ENCODE measurements at places on chromosomes 4 and X.

DNA sequence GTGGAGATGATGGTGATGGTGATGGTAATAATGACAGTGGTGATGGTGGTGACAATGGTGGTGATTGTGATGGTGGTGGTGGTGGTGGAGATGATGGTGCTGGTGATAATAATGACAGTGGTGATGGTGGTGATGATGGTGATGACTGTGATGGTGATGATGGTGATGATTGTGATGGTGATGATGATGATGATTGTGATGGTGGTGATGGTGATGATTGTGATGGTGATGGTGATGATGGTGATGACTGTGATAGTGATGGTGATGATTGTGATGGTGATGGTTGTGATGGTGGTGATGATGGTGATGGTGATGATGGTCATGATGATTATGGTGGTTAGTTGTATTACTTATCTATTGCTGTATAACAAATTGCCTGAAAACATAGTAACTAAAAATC is 108.9 kb upstream of the NKX1-1 start:
- DNase-seq, result no peak

DNA sequence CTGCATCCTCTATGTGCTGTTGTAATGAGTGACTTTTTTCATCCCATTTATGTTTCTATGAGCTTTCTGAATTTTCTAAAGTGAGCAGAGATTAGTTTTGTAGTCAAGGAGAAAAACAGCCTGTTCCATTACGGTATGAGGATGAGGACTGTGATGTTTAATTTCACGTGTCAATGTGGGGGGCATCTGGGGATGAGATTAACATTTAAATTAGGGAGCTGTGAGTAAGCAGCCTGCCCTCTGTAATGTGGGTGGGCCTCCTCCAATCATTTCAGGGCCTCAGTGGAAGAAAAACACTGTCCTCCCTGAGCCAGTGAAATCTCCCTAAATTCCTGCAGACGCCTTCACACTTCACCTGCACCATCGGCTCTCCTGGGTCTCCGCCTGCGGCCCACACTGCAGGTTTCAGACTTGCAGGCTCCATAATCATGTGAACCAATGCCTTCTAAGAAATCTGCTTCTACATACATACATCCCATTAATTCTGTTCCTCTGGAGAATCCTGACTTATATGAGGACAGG is 121.7 kb downstream of the AFAP1 start:
- no peak for DNase-seq

- DNase-seq, result peak; percentile 26
These were observed 132.2 kb downstream of the STIM2 start for GRCh38 chr4:26992657-26993361.

DNA sequence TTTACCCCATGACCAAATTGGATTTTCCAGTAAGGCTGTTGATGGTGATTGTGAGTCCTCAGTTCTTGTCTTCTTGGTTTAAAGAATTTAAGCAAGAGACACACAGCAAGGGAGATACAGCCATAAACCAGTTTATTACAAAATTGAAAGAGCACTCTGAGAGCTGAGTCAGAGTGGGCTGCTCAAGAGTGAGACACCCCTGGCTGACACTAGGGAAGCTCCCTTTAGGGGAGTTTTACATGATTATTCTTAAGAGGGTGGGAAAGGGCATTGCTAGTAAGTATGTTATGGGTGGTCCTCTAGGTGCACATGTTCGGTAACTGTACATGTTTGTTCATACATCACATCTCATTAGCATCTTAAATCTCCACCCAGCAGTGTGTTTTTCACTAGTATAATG is 18.8 kb upstream of the ZNF81 start:
- DNase-seq, result no peak

GRCh38 chr4:25098964-25099891 is 61.0 kb downstream of the SEPSECS start:
- no peak for DNase-seq

GRCh38 chr4:2141022-2141761 is 82.1 kb downstream of the NAT8L start:
- no peak for DNase-seq

DNA sequence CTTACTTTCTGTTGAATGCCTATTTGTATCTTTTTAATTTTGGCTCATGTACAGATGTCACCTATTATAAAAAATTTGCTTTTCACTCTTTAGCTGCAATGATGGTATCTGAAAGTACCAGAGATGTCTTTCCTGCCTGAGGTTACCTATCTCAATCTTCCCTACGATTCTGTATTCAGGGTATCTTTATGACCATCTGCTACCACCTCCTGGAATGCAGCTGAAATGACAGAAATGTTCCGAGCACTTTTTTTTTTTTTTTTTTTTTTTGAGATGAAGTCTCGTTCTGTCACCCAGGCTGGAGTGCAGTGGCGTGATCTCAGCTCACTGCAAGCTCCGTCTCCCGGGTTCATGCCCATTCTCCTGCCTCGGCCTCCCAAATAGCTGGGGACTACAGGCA is 136.4 kb downstream of the REPS2 start:
- no peak for DNase-seq

DNA sequence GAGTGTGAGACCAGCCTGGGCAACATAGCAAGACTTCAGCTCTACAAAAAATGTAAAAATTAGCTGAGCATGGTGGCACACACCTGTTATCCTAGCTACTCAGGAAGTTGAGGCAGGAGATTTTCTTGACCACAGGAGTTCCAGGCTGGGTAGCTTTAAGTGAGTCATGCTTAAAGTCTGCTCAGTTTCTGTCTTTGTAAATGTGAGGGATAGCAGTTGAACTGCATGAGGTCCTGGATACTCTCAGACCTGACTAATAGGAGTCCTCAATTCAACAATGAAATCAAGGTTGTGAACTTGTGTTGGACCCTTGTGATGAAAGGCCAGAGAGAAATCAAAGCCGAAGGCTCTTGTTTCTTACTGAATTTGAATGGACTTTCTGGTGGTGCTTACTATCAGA is 45.2 kb downstream of the STARD8 start:
- no peak for DNase-seq

DNA sequence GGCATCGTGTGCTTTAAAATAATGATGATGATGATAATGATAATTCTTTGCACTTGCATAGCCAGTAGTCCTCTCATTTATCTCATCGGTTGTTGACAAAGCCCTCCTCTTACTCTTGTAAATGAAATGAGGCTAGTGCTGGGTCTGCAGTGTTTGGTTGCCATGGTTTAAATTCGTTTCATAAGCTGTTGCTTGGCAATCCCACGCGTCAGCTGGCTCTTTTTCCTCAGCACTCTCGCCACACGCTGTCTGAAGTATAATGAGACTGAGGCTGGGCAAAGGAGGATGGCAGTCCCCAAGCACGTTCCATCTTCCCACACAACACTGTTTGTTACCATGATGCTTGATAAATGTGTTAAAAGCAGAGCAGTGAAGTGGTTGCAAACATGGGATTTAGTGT is 15.5 kb downstream of the PAGE4 start:
- DNase-seq, result no peak

GRCh38 chr4:182233310-182234090 is 9.7 kb upstream of the TENM3 start:
- no peak for DNase-seq

- no peak for DNase-seq
These were observed 3.7 kb downstream of the MTMR1 start for GRCh38 chrX:150696866-150697265.

DNA sequence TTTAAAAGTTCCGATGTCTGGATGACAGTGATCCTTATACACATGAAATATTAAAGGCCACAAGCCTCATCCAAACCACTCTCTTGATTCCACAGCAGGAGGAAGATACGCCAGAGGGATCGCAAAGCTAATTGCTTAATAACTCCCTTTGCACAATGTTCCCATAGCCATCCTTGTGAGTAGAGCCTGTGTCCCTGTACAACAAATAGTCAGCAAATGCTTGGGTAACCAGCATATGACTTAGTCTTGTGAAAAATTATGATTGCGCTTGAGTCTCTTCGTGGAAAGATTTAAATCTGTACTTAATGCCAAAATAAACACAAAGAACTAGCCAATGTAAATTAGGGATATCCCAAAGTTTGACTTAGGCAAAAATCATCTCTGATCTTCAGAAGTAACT is 31.5 kb downstream of the SLC9A7 start:
- no peak for DNase-seq

DNA sequence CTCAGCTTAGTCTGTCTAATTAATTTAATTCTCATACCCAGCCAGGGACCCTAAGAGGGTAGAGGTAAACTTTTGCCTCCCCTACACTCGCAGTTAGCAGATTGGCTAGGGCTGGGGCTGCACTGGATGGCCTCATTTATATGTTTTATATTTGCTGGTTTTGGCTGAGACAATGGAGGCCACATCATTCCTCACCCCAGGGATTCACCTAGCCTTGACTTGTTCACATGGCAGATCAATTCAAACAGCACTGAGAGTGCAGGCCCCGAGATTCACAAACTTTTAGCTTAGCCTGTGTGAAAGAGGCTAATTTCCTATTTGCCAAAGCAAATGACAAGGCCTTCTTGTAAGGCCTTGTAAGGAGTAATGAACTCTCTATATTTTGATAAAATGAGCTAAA is 844.4 kb downstream of the ARAP2 start:
- DNase-seq, result no peak

DNA sequence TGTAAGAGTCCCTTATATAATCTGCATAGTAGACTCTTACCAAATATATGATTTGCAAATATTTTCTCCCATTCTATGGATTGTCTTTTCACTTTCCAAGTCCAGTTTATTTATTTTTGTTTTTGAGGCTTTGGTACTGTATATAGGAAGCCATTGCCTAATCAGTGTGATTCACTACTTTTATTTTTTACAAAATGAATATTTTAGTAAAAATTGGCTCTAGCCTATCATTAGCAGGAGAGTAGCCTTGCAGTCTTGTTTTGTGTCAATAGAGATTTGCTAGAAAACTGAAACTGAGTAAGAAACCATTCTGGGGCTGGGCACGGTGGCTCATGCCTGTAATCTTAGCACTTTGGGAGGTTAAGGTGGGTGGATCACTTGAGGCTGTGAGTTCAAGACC is 199.9 kb upstream of the MAB21L2 start:
- no peak for DNase-seq

- no peak for DNase-seq
These were observed 21.2 kb downstream of the ARHGAP10 start for GRCh38 chr4:147753047-147753446.

GRCh38 chrX:44914532-44915198 is 41.7 kb downstream of the KDM6A start:
- DNase-seq, result no peak

GRCh38 chrX:30822764-30823163 is 66.3 kb downstream of the TAB3 start:
- no peak for DNase-seq

GRCh38 chr4:54912155-54912554 is 213.2 kb downstream of the KDR start:
- DNase-seq, result no peak

- no peak for DNase-seq
These were observed 332.5 kb upstream of the TRAM1L1 start for GRCh38 chr4:117417856-117418255.

DNA sequence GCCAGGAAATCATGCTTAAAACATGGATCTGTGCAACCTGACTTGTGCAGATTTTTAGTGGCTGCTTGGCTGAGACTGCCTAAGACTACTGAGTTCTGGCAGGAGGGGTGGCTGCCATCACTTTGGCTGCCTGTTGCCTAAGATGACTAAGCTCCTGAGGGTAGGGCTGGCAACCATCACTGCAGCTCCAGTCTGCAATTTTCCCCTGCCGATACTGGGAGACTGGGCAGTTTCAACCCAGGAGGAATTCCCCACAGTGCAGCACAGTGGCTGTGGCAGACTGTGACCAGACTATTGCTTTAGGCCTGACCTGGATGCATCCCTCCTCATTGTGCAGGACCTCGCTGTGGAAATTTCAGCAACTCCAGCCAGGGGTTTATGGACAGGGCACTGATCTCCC is 544.9 kb downstream of the ANKRD50 start:
- DNase-seq, result no peak

All from CD4-positive, alpha-beta T cell treated with Interleukin-17A for 1 hour (primary cell).